ENCODE measurements at places on chromosomes 11 and 22.

DNA sequence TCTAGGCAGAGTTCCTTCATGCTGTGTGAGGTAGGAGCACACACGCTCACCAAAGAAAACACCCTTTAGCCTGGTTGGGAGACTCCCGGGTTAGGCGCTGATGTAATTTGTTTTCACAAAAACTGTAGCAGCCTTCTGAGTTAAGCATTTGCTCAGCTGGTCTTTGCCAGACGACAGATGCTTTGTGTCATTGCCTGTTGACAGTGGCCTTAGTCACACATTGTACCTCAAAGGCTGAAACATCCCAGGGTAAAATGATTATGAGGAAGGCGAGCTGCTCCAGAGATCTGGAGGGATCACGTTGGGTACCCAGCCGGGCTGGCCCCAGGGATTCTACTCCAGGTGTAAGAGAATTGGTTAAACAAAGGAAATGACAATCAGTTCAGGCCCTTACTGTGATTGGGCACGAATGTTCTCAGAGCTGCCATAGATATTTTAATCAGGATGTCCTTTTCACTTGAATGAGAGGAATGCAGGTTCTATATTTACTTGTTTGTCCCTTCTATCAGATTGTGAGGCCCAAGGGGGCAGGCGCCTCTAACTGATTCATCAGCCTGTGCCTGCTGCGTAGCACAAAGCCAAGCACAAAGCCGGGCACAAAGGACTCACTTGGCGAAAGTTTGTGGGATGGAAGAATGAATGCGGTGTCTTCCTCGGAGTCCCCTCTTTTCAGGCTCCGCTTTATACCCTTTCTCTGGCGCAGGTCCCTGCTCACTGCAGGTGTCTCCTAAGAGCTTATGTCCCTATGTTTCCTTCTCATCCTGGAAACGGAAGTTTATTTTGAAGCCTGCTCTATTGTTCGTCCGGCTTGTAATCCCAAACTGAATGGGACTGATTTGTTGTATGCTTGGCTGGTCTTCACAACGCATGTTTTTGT, 47.1 kb downstream of the ADM start:
- peak; percentile 90 for DNase-seq

GRCh38 chr22:25130462-25130861, 69.2 kb upstream of the CRYBB3 start:
- DNase-seq, result no peak

- DNase-seq, result no peak
These were observed 16.4 kb downstream of the CDKN1C start for GRCh38 chr11:2869134-2869526.

- no peak for DNase-seq
These were observed 154.1 kb downstream of the MYO18B start for GRCh38 chr22:25896098-25896497.

DNA sequence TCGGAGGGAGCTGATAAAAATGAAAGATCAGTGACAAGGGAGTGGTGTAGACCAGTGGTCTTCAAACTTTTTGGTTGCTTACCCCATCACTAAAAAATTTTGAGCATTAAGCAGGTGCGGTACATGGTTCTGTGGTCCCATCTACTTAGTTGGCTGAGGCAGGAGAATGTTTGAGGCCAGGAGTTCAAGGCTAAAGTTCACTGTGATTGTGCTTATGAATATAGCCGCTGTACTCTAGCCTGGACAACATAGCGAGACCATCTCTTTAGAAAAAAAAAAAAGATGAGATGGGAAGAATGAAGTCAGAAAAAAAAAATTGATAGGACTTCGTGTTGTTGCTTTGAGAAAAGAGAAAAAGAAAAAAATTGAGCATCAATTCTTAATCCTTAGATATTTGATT, 7.8 kb downstream of the MTMR3 start:
- no peak for DNase-seq

DNA sequence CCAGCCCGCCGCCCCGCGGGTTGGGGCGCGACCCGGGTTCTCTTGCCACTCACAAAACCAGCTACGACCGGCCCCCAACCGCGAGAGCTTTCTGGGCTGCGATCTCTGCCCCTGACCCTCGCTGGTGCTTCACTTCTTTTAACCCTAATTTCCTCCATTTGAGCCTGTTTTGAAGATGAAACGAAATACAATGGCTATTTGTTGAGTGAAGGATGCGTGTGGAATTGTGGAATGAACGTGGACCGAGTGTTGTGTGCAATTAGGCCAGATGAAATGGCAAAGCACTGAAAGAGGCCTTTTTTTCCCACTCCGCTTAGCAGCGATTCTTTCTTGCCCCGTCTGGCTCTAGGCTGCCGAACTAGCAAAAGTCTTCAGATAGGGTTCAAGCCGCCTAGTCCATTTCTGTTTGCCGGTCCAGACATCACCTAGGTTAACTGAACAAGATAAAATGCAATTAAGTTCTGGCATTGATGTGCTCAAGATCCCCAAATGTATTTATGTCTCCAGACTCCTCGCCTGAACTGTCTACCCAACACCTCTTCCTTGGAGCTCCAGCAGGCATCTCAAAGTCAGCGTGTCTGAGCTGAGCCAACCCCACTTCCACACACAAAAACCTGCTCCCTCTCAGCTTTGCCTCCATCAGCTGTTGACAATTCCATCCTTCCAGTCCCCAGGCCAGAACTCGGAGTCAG, 471 bp upstream of the TMEM184B start:
- no peak for DNase-seq

DNA sequence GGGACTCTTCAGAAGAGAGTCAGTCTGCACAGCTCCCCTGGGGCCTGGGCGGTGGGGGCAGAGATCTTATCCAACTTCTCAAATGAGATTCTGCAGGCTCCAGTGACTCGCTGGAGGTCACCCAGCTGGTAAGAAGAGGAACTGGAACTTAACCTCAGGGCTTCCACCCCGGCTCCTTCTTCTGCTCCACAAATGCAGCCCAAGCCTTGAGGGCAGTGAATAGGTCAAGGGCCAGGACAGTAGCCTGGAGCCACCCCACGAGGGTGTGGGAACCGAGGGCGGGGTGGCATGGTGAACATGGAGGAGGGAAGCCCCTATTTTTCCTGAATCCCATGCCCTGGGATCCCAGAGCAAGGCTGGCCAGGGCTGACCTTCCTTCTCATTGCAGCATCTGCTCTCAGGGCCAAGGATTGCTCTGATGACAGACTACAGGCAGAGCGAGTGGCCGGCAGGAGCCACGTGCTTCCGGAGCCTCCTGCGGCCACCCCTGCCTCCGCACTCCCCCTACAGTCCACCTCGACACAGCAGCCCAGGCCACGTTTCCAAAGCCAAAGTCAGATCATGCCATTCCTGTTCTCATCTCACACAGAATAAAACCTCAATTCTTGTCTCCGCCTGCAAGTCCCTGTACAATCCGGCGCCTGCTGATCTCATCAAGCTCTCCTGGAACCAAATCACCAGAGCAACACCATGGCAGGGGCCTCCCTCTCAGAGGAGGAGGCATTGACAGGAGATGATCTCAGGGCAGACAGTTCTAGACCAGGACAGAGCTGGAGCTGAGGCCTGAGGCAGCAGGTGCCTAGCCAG, 21.1 kb upstream of the UPK3A start:
- DNase-seq, result peak; percentile 93

DNA sequence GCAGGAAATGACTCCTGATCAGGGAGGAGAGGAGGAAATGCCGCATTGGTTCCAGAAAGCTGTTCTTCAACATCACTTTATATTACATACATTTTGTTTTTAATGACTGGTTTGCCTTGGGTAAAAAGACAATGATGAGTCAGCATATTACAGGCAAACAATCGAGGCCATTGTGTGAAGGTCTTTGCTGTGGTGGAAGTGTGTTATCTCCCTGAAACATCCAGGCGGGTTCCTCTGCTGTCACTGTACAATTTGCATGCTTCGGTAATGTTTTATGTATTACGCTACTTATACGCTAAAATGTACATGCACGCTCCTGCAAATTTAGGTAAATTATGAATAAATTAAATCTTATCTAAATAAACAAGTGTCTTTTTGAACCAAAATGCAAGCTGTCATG, 161.1 kb downstream of the KIRREL3 start:
- no peak for DNase-seq

- DNase-seq, result no peak
These were observed 7.2 kb downstream of the APLP2 start for GRCh38 chr11:130076778-130077481.

DNA sequence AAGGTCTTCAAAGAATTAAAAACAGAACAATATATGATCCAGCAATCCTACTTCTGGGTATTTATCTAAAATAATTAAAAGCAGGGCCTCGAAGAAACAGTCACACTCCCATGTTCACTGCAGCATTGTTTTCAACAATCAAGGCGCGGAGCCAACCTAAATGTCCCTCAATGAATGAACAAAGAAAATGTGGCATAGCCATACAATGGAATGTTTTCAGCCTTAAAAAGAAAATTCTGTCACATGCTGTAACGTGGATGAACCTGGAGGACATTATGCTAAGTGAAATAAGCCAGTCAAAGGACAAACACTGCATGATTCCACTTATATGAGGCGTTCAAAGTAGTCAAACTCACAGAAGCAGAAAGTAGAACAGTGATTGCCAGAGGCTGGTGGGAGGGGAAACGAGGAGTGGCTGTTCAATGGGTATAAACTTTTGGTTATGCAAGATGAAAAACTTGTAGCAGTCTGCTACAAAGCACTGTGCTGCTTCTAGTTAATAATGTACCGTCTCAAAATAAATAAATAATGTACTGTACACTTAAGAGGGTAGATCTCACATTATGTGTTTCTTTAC, 41.2 kb downstream of the SNX19 start:
- no peak for DNase-seq

- DNase-seq, result no peak
These were observed 661.7 kb downstream of the TBC1D22A start for GRCh38 chr22:47423861-47424820.

DNA sequence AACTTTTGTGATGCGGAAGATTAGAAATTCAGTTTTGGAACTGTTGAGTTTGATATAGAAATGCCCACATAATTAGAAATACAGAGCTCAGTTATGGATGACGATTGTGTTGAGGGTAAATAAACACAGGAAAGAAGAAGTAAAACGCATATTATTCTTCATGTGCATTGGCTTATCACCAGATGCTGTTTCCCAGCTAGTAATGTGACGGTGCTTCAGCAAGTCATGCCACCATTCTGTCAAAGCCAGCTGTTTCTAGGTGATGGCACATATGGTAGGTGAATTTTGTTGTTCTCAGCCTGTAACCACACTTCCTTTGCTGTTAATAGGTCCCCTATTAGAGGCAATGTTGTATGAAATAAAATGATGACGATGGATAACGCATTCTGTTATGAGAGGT, 68.9 kb downstream of the C11orf65 start:
- DNase-seq, result no peak

DNA sequence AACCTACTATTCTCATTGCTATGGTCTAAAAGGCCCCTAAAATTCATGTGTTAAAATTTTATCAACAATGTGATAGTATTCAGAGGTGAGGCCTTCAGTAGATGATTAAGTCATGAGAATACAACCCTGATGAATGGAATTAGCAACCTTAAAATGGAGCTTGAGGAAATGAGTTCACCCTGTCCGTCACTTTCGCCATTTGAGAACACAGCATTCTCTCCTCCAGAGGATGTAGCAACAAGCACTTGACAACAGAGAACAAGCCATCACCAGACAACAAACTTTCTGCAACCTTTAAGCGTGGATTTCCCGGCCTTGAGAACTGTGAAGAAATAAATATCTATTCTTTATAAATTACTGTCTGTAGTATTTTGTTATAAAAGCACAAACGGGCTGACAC, 197.0 kb downstream of the SBF2 start:
- DNase-seq, result no peak

- no peak for DNase-seq
These were observed 64.6 kb downstream of the OTOG start for GRCh38 chr11:17611503-17612220.

GRCh38 chr11:118226296-118226695, 1.5 kb upstream of the JAML start:
- no peak for DNase-seq

DNA sequence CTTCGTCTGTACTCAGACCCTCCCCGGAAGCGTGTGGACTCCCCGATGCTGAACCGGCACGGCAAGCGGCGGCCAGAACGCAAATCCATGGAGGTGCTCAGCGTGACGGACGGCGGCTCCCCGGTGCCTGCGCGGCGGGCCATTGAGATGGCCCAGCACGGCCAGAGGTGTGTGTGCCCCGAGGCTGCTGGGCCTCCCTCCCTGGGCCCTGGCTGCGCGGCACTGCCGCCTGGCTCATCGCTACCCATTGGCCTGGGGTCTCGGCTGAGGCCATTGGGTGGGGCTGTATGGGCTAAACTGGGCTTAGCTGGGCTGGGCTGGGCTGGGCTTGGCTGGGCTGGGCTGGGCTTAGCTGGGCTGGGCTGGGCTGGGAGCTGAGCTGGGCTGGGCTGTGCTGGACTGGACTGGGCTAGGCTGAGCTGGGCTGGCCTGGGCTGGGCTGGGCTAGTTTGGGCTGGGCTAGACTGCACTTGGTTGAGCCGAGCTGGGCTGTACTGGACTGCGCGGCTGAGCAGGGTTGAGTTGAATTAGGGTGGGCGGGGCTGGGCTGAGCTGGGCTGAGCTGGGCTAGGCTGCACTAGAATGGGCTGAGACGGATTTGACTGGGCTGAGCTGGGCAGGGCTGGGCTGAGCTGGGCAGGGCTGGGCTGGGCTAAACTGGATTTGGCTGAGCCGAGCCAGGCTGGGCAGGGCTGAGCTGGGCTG, 40.7 kb downstream of the MOB2 start:
- DNase-seq, result no peak

DNA sequence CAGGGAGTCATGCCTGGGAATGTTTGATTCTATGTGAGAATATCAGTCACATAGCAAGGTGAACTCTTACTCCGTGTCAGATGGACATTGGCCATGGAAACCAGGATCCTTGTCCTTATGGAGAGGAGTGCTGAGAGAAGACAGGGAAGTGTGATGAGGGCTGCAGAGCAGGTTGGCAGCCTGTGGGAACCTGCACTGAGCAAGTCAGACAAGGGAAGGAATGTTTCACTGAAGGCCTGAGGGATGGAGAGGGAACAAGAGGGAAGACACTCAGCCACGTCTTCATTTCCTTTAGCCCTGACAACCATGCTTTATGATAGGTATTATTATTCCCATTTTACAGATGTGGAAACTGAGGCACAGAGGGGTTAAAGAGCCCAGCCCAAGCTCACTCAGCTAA, 38.4 kb upstream of the HORMAD2 start:
- DNase-seq, result peak; percentile 26

DNA sequence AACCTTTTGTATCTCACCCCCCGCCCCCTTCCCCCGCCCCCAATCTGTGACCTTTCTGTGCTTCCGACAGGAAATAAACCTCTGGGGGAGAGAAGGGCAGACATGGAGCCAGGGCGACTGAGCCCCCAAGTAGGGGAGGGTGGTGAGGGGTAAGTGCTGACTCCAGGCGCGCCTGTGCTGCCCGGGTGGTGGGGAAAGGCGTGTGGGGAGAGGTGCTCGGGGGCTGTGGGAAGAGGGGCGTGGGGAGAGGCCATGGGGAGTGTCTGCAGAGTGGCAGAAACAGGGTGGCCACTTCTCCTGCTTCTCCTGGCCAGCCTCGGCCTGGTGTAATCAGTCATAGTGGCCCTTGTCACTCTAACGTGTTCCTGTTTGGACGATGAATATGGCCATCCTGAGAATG, 8.0 kb downstream of the SLC16A8 start:
- DNase-seq, result no peak

- DNase-seq, result no peak
These were observed 36.2 kb downstream of the UVRAG start for GRCh38 chr11:75851203-75851602.

GRCh38 chr11:97622795-97623194, 1233.0 kb downstream of the JRKL start:
- DNase-seq, result no peak

- peak; percentile 96 for DNase-seq
These were observed 61.1 kb downstream of the ST3GAL4 start for GRCh38 chr11:126416542-126417090.

GRCh38 chr22:46062232-46062615, 85.3 kb upstream of the WNT7B start:
- no peak for DNase-seq

GRCh38 chr22:46931881-46932280, 169.4 kb downstream of the TBC1D22A start:
- no peak for DNase-seq
